ENCODE measurements at places on chromosomes 1 and 21.

- no peak for DNase-seq
These were observed 25.1 kb upstream of the MYCL start for GRCh38 chr1:39926820-39927219.

DNA sequence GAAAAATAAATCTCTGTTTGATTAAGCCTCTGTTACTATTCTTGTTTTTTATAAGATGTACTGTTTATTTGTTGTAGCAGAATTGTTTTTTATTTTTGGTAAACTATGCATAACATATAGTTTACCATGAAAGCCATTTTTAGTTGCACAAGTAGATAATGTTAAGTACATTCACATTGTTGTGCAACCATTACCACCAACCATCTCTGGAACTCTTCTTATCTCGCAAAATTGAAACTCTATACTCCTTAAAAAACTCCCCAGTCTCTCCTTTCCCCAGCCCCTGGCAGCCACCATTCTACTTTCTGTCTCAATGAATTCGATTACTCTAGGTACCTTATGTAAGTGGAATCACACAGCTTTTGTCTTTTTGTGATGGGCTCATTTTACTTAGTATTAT lies 27.4 kb upstream of the UHMK1 start:
- DNase-seq = no peak

DNA sequence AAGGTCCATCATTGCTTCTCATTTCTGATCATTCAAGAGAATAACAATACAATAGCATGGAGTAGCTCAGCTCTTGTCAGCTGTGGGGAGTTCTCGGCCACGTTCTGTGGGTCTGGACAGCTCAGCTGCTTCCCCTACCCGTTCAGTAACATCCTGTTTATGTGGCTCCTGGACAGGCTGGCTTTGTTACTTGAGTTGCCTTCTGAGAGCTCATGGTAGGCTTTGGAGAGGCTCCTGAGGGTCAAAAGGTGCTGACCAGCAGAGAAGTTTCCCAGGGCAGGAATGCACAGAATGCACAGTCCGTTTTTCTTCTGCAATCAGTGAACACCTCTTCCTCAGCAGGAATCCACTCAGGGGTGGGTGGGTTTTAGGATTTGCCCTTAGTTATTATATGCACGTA lies 36.0 kb downstream of the KAZN start:
- DNase-seq = no peak

DNA sequence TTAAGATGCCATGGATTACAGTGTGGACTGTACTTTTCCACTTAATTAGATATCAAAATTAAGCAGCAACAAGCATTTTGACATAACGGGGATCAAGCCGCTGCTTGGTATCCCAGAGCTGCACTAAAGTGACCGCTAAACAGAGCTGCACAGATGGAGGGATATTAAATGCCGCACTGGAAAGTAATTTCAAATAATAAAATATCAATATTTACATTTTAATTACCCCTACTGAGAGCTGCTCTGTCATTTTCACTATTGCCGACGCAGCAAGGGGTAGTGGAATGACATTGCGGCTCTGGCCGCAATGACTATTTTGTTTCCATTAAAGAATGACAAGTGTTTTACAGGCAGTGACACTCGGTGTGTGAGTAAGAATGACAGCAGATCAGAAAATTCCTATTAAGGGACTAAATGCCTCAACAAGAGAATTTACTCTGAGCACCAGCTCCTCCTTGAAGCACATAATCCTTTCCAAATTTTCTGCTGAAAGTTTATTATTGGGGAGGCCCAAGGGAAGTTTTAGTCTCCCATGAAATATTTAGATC lies 109.1 kb upstream of the USH2A start:
- DNase-seq = no peak

GRCh38 chr1:234518876-234519275 lies 39.9 kb upstream of the TARBP1 start:
- DNase-seq = no peak

- no peak for DNase-seq
These were observed 258.7 kb downstream of the DISC1 start for GRCh38 chr1:231885209-231885854.

DNA sequence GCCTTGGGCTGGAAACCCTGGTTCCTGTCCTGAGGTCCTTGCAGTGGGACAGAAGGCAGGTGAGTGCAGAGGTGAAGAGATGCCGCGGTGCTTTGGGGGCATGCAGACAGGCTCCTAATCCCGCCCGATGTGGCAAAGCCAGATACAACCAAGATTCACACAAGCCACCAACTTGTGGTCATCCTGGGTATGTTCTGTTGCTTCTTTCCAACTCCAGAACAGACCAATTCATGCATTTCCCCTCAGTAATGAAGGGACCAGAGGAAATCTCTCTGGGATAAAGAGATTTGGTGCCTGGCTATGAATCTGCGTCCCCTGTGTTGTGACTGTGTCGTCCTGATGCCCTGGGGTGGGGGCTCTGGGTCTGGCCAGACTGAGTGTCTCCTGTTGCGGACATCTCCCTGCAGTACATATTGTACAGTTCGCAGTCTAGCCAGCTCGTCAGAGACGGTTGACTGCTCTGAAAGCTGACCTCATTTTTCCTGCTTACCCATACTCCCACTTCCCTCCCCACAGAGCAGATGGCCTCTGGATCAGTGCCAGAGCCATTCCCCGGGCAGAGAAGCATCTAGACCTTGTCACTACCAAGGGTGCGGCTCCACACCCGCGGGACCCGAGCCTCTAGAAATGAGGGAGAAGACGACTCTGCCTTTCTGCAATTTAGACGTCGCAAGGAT lies 216.3 kb downstream of the KIF26B start:
- DNase-seq = peak; percentile 51

DNA sequence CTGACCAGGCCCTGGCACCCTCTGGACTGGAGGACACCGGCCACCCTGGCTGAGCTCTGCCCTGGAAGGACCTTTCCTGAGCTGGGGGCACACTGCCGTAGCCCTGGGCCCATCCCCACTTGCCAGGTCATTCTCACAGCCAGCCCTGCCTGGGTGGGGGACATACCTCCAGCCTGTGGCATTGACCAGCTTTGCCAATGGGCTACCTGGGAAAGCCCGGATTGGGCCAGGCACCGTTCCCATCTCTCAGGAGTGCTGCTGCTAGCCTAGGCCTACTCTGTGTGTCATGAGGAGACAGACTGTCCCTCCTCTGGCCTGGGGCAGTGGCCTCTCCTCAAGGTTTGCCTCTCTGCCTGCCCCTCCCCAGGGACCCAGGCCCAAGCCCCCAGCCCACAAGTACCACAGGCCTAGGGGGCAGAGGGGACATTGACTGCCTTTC lies 40.0 kb downstream of the COQ8A start:
- DNase-seq = no peak

GRCh38 chr1:200862713-200863415 lies 9.9 kb upstream of the GPR25 start:
- no peak for DNase-seq

DNA sequence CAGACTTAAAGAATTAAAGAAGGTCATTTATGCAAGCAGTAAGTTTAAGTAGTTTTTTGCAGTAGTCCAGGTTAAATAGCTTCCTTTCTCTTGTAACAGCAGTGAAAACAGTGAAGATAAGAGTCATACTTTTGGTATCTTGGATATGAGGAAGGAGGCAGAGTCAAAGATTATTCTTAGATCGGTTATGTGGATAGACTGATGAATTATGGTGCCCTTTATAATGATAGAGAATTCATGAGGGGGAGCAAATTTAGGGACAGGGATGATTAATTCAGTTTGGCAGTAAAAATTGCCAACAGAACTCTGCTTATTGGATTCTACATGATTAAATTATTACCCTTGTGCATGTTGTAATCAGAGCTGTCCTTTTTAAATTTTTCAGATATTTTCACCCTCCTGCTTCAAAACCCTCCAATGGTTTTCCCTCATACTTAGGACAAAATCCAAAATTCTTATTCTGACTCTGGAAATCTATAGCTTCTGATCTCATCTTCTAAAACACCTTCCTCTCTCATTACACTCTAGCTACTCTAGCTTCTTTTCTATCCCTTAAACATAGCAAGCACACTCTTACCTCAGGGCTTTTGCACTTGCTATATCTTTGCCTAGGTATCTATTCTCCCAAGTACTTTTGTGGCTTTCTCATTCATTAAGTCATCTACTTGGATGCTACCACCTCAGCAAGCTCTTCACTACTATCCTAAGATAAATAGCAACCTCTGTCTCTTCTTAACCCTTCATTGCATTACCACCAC lies 79.8 kb downstream of the PKN2 start:
- no peak for DNase-seq

DNA sequence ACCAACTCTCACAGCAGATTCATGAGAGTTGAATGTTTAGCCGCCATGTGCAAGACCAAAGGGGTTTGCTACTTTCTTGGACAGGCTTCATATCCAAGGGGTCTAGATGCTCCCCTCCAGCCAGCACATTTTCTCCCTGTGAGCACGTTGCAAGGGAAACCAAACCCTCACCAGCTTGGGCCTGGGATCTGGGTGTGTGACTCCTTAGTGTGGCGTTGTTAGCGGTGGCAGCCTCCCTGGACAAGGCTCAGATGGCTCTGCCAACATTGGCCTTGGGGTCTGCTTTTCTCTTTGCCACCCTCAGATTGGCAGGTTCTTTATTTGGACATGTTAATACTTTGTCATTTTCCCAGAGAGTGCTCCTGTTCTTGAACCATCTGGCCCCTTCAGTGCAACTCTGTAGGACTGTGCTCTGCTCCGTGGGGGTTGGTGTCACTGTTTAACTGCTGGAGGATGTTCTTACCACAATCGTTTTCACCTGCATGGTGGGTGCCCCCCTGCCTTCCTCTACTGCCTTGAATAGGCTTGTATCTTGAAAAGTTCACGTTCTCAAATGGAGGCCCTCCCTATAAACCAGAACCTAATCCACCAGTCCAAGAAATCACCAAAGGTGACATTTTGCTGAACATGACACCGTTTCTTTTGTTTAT lies 13.4 kb downstream of the ABCG1 start:
- DNase-seq = no peak

DNA sequence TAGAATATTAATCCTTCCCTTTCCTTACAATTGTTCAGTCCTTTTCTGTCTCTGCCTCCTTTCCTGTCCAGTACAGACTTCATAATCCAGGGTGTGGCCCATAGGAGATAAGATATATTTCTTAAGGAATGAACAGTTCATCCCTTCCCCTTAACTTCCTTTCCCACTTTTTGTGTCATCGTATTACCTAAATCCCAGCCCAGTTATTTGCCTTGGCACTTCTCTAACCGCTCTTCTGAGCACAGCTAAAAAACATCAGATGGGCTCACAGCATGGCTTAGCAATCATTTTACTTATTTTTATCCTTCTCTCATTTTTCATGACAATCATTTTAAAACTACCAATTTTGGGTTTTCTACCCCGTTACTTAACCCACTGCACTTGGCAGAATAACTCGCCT lies 39.6 kb downstream of the F3 start:
- no peak for DNase-seq

DNA sequence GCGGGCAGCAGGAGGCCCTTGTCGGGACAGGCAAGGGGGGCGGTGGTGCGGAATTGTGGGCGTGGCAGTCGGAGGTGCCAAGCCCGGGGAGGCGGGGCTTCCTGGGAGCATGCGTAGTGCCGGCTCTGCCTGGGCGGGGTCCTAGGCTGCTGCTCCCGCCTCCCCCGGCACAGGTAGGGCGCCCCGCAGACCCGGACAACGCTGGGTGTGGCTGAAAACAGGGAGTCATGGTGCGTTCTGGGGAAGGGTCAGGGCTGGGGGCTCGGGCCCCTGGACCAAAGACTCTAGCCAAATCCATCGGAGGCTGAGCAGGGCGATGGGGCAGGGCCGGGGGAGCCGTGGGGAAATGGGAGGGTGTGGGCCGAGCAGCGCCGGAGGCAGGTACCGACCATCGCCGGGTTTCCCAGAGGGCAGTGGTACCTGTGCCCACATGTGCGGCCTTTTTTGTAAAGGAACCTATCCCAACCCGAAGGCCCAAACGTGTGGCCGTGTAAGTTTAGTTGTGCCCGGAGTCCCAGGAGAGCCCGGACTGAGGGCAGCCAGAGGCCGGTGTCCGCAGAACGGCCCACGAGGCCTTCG lies 231.9 kb downstream of the SDCCAG8 start:
- DNase-seq = no peak

DNA sequence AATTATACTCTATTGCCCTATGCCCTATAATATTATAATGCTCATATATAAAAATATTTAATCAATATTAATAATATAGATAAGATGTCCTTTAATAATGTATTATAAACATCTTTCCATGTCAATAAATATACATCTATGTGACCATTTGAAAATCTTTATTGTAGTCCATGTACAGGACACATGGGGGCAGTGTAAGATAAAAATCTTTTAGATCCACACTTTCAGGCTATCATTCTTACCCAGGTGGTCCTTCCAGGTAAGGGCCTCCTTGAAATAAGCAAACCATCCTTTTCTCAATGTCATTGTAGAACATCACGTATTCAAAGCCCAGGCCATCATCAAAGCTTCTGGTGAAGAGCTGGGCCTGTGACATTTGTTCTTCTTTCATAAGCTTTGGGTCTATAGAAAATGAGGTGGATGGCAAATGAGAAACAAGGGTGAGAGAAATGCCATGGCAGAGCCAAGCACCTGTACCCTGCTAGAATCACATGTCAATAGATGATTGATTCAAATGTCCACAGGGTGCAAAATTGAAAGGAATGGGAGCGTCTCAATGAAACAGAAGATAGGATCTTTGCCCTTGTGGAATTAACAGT lies 20.2 kb downstream of the THEM4 start:
- no peak for DNase-seq

DNA sequence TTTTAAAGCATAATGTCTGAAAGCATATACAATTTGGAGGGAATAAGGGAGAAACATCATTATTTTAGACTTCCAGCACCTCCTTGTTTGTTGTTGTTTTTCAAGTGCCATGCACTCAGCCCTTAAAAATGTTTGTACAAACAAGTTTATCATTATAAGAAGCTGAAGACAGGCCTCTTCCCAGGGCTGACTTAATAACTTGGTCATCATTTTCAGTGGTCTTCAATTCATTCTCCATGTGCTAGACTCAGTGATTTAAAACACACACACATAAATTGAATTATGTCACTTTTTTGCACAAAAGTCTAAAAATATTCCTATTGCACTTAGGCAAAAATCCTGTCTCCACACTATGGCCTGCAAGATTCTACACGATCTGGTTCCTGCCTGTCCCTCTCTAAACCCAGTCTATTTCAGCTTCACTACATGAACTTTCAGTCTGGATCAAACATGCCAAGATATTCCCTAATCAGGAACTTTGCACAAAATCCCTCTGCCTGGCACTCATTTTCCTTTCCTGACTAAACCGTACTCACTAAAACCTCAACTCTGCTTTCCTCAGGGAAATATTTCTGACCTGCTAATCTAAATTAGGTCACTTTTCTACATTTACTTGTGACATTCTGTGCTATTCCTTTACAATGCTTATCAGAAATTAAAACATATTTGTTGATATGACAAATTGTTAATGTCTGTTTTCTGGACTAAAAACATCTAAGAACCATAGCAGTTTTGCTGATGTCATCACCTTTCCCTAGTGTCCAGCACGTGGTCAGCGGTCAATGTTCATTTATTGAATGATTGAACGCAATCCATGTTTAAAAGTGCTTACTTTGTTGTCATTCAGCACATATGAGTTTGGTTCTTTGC lies 14.8 kb upstream of the GBP5 start:
- DNase-seq = no peak

DNA sequence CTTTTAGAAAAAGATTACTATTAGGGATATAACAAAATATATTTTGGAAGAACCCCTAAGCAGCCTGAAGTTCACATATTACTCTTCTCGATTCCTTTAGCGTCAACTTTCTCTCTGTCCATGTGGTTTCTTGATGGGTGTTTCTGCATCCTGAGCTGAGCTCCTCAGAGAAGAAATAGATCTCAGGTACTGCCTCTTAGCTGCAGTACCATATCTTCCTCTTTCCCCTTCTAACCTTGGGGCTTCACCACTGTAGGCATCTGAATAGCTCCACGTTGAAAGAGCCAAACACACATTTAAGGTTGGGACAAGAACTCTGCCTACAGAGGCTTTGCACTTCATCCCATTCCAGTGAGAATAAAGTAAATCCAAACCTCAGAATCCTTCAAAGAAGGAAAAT lies 59.2 kb downstream of the SAMSN1 start:
- no peak for DNase-seq
